ENCODE measurements at places on chromosomes 1 and 21.

DNA sequence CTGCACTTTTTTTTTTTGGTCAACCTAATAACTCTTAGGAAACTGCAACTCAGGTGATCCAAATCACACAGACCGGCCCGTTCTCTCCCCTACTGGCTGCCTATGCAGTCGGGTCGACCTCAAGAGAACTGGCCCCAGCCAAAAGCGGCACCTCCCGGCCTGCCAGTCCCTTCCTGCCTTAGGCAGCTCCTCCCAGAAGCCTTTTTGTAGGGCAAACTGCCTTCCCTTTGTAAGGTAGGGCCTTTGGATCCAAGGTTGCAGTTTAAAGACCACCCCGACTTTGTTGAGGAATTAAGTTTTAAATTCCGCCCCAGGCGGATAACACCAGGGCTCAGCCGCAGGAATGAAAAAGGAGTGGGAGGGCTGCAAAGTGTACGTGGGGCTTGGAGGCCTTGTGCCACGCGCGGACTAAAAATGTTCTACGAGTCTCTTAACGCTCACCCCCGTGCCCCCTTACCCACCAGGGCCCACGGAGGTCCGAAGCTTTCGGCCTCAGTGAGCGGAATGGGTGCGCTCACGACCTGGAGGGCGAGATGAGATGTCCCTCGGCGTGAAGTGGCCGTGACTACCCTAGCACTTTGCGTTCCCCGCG is 642 bp upstream of the ST3GAL3 start:
- DNase-seq = no peak

DNA sequence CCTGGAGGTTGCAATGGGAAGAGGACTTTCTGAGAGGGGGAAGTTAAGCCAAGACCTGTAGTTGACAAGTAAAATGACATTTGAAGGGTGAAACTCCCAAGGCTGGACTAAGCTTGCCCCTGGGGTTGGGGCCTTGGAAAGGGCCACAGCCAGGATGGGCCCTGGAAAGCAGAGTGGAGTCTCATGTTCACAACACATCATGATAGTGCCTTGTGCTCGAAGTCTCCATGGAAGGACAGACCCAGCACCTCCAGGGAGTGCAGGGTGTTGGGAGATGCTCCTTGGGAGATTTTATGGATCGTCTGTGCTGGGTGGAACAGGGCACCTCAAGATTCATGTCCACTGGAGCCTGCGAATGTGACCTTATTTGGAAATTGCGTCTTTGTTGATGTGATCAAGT is 55.6 kb upstream of the ACTRT2 start:
- DNase-seq = no peak

DNA sequence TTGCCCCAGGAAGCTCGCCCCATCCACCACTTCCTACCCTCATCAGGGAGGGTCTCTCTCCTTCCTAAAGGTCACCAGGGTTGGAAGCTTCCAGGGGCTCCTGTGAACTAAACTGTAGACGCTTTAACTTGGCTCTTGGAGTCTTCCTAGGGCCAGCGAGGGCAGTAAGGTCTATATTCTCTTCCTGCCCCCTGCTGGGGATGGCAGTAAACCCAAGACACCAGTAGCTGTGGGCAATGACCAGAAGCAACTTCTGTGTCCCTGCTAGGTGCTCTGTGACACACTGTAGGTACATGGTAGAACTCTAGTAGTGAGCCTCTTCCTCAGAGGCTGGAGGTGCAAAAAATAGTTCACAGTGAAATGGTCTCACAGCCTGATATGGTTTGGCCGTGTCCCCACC is 30.0 kb downstream of the KCND3 start:
- DNase-seq = no peak

GRCh38 chr1:186869526-186870228 is 40.9 kb downstream of the PLA2G4A start:
- DNase-seq = no peak

- DNase-seq = no peak
Observed at GRCh38 chr1:9187004-9187403, 47.6 kb upstream of the H6PD start.

GRCh38 chr1:97270508-97271307 is 549.1 kb downstream of the PTBP2 start:
- no peak for DNase-seq

GRCh38 chr1:154707901-154708463 is 100.0 kb upstream of the ADAR start:
- no peak for DNase-seq

DNA sequence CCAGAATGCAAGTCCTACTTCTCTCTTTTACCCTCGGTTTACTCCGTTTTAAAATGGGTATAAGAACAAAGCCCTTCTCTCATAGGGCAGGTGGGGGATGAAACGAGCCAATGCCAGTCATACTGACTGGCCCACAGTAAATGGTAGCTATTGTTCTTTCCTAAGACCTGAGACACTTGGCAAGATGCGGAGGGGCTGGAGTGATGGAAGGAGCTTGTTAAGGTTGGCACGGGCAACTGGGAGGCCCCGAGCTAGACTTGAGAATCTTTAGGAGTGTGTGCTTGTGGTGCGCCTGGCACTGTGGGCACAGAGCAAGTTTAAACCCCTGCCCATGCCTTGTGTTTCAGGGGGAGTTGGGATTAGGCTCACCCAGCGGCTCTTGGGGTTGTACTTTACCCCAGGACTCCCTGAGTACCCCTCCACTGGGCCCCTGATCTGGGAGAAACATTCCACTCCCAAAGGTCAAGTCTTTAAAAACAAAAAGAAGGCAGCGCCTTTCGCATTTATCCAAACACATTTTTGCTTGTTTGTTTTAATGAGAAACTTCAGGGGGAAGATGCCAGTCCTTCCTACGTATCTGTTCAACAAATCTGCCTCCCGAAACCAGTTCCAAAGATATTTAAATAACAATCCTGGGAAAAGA is 240.6 kb upstream of the TMEM51 start:
- no peak for DNase-seq

DNA sequence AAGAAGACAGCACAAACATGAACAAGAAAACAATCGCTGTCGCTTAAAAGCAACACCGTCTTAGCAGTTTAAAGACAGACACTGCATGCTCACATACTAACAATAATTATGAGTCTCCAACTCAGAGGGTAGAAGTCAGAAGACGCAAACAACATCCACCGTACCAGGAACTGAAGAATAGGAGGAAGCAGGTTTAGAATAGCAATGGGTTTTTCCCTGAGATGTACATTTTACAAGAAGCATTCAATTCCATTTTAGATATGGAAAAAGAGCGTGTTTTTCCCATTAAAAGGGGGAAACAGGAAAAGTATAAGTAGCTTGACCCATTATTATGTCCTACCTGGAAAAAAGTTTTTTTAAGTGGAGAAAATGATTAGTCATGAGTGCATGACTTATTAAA is 34.5 kb upstream of the KCNE1 start:
- DNase-seq = no peak

DNA sequence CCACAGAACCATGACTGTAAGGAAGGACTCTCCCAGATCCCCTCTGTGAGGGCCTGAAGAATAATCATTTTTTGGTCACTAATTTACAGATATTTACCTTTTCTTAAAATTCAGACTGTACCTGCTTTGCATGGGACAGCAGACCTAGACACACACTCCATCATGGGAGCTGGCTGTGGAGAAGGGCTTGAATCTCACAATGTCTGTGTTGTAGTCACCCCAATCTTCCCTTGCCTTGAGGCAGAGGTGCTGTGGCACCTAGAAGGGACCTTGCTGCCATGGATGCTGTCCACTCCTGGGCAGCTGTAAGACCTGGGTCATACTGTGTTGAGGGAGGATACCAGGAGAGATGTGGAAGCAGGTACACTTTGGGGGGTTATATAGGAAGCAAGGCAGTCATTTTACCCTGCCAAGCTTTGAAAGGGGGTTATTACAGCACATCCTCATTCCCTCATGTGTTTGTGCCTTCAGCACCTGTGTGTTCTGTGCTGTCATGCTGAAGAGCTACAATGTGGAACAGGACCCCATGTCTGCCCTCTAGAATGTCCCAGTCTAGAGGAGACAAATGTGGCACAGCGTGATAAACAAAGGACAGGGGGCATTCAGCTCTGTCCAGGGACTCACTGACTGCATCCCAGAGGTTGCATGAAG is 27.1 kb downstream of the TRAF5 start:
- DNase-seq = no peak

- no peak for DNase-seq
Observed at GRCh38 chr1:12152113-12152891, 14.5 kb upstream of the TNFRSF1B start.

DNA sequence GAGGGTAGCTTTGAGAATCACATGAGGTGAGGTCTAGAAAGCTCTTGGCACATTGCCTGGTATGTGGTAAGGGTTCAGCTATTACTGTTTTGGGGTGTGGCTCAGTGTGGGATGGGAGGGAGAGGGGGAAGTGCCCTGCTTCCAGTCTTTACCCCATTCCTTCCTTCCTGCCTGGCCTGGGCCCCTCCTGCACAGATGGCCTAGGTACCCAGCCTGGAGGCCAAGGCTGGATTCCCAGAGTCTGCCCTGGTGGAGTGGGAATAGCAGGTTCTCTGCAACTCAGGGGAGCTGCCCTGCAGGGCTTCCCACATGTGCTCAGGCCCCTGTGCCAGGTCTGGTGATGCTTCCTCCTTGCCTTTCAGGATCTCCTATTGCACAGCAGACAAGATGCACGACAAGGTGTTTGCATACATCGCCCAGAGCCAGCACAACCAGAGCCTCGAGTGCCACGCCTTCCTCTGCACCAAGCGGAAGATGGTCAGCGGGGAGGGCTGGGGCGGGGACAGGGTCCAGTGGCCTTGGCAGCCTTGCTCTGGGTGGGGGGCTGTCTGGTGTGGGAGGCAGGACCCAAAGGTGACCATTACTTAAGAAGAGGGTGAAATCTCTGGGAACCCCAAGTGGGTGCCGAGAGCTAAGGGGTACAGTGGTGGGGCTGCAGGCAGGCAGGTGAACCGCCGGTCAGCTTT is 13.5 kb downstream of the LDLRAP1 start:
- no peak for DNase-seq

DNA sequence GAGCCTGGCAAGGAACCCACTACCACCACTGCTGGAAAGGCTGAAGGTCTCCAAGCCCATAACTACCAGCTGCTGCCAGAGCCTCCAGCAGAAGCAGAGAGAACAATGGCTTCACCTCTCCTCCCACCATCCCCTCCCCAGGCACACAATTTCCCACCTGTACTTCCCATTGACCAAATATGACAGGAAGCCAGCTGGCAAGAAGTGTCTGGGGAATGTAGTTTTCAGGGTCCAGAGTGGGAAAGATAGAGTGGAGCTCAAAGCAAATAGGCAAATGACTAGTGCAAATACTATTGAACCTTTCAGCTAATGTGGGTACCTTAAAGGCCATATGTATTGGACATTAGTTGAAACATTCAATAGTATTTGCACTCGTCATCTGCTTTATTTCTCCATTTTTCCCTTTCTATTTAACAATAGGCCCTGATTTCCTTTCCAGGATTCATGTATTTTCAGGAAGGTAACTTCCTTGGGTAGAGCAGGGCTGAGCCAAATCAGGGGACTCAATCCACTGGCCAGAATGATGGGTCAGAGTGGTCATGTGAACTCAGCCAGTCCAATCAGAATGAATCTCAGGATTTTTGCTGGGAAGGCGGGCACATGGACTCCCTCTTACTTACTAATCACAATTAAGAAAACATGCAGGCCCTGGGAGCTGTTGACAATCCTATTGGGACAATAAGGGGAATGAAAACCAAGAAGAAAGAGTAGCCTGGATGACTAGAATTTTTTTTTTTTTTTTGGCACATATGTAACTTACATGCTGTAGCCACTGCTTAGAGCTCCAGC is 12.1 kb upstream of the NFYC start:
- no peak for DNase-seq

- DNase-seq = no peak
Observed at GRCh38 chr1:233998891-233999290, 94.4 kb downstream of the SLC35F3 start.

GRCh38 chr1:158371188-158371953 is 17.7 kb downstream of the CD1E start:
- DNase-seq = no peak

GRCh38 chr1:70168283-70168682 is 37.1 kb downstream of the LRRC40 start:
- no peak for DNase-seq

DNA sequence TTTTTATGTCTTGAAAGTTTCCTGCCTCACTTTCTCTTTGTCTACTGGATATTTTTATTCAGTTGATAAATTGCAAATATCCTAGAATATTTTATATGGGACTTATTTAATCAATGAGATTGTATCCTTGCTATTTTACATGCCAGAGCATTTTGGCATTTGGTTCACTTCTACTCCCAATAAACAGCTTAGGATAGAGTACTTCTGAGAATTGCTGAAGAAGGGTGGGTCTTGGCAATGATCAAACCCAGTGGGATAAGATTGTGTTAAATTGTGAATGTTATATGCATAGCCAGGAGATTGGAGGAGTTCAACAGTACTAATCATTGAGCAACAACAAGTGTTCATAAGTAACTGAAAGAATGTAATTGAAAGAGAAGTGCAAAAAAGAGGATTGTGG is 60.1 kb downstream of the SDCCAG8 start:
- no peak for DNase-seq

DNA sequence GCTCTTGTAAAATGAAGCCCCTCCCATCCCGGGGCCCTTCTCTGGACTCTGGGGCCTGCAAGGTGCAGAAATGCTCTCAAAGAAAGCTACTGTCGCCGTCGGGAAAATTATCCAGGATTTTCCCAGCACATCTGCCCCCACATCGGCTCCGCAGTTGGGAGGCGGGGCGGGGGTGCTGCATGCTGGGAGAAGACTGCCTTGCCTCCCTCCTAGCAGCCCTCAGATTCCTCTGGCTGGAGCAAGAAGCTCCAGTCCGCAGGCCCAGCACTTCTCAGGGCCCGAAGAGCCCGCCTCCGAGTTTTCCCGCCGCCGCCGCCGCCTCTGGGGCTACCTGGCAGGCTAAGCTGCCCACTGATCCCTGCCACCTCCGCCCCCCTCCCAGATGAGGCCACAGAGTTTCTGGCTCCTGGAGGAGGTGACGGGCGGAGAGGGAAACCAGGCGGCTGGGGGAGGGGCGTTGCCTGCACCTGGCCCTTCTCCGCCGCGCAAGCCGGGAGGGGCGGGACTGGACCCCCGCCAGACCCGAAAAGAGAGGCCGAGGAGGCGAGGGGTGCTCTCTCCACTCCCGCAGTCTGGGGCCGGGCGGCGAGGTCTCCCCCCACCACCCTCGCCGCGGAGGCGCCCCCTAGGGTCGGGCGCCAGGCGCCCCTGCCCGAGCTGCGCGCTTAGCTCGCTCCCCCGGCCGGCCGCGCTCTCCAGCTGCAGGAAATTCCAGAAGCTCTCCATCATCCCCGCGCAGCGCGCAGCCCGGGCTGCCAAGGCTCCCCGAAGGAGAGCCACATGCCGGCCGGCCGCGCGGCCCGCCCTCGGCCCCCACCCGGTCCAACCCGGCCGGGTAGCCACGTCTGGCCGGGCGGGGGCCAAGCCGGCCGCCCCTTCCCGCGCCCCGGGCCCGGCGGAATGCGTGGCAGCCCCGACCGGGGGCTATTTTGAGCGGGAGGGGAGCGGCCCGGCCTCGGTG is 28.8 kb downstream of the AHDC1 start:
- no peak for DNase-seq

- DNase-seq = no peak
Observed at GRCh38 chr1:199204231-199204630, 565.4 kb downstream of the PTPRC start.

GRCh38 chr1:169586395-169587255 is at the start of gene F5:
F5 (minus strand) TSS chr1:169586481; CDS start chr1:169586386, 95 bp downstream.
- DNase-seq = peak; percentile 67

- DNase-seq = no peak
Observed at GRCh38 chr1:230453377-230453776, 27.2 kb upstream of the PGBD5 start.
